ENCODE measurements at places on chromosomes 6 and 20.

GRCh38 chr6:156982168-156982567, 205.0 kb downstream of the ARID1B start:
- no peak for DNase-seq

DNA sequence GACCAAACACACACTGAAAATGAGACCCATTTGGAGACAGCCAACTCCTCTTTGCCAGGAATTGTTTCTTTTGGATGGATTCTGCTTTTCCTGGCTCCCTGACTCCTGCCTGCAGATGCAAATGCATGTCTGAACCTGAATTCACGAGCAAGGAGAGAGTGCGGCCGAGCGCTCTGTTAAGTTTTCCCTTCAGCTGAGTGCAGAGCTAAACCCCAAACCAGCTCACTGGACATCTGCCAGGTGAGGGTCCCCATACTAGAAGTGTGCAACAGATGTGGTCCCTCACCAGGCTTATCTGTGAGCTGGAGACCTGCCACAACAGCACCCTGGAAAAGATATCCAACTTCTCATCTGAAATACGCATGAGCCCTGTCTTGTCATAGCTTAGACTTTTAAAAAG, 59.0 kb downstream of the CD164 start:
- DNase-seq: no peak

DNA sequence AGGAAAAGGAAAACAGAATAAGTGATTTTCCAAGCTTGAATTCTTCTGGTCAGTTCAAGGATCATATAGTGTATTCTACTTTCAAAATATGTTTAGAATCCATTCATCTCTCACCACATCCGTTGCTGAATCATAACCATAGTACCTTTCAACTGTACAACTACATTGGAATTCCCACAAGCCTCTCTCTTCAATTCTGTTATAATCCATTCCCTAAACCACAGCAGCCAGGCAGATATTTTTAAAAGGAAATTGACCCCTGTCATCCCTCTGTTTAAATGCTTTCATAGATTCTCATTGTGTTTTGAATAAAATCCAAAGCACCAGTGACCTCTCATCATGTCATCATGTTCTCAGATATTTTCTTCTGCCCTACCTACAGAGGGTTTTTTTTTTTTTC, 412.7 kb downstream of the GRIK2 start:
- DNase-seq: peak; percentile 88

- peak; percentile 90 for DNase-seq
Measured at GRCh38 chr6:157535340-157536222, 154.6 kb downstream of the ZDHHC14 start.

DNA sequence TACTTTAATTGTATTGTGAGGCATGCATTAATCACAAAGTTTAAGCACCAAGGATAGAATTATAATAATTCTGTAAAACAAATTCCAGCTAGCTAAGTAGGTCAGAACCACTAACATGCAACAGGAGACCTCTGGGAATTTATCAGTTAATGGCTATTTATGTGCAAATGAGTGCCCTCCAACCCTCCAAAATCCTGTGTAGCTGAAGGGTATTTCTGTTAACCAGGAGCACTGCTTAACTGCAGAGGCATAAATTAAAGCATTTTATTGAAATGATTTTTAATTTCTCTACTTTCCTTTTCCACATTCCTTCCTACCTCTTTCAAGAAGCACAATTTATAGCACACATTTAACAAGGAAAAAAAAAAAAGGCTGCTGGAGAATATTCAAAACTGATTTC, 77.0 kb downstream of the MMS22L start:
- DNase-seq: no peak

DNA sequence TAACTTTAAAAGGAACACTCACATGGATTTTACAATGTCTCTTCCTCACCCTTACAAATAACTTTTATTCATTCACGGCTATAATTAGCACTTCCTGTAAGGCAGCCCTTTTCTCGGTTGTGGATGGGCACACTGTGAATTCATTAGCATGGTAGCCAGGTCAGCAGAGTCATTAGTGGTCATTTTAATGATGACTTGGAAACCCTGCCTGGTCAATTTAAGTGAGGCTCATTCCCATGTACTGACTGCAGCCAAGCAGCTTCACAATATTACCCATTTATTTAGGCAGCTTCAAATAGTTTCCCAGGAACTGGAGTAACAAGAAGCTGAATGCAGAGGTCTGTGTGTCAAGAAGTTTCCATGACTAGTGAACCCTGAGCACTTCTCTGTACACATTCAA, 248.8 kb downstream of the KHDC1L start:
- DNase-seq: peak; percentile 71

GRCh38 chr6:1463275-1463674, 73.9 kb downstream of the FOXF2 start:
- DNase-seq: no peak

GRCh38 chr20:2390951-2391675, 10.4 kb downstream of the TGM6 start:
- no peak for DNase-seq

DNA sequence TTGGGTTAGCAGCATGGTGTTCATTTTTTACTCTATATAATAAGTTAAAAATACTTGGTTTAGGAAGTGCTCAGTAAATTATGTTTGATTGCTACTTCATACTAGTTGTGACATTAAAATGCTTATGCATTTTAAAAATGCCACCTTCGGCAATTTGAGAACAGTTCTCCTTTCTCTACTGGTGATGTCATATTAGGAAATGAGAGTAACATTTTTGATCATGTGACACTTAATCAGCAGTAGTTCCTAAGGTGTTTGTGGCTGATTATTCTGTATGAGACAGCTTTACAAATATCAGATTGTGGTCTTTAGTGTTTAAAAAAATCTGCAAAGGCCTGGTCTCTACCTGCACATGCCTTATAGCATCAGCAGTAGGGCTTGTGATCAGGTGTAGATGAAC, 4.4 kb downstream of the GZF1 start:
- DNase-seq: peak; percentile 29

DNA sequence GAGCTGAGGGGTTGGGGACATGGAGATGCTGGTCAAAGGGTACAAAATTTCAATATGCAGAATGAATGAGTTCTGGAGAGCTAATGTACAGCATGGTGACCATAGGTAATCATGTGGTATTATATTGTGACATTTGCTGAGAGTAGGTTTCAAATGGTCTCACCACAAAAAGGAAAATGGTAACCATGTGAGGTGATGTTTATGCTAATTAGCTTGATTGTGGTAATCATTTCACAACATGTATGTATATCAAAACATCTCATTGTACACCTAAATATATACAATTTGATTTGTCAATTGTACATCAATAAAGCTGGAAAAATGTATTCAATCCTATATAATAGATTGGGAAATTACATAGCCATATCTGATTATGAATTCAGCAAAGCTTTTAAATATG, 29.5 kb upstream of the TMEM14A start:
- no peak for DNase-seq

DNA sequence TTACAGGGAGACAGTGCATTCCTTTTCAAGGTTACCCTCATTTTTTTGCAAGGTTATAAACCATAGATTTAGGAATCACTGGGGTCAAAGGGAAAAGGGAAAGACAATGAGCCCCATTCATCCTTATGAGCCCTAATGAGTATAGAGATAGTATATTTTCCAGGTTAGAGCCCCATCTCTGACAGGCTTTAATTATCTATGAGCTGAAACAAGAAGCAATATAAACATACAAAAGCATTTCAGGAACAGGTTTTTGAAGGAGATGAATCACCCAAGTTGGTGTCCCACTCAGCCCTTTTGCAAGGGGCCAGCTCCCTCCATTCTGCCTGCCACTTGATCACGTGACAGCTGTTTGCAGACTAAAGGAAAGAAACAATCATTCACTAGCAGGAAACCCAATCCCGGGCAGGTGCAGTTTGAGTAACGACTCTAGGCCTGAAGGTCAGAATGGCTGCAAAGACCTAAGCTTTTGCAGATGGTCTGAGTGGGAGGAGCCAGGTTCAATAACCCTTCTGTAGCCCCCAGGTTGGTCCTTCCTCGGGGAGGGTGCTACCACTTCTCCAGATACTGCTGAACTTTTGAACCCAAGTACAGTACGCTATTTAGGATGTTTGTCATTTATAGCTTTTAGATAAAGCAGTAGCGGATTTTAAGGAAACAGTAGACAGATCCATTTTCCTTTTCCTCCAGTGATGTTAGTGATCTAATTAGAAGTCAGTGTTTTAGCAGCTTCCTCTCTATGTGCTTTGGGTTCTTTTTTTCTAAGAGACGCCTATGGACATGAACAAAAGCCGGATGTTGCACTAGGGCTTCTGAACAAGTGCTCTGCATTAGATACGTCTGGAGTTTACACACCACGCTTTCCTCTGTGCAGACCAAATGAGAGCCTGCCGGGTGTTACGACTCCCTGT, 253.2 kb downstream of the SOX4 start:
- DNase-seq: no peak

DNA sequence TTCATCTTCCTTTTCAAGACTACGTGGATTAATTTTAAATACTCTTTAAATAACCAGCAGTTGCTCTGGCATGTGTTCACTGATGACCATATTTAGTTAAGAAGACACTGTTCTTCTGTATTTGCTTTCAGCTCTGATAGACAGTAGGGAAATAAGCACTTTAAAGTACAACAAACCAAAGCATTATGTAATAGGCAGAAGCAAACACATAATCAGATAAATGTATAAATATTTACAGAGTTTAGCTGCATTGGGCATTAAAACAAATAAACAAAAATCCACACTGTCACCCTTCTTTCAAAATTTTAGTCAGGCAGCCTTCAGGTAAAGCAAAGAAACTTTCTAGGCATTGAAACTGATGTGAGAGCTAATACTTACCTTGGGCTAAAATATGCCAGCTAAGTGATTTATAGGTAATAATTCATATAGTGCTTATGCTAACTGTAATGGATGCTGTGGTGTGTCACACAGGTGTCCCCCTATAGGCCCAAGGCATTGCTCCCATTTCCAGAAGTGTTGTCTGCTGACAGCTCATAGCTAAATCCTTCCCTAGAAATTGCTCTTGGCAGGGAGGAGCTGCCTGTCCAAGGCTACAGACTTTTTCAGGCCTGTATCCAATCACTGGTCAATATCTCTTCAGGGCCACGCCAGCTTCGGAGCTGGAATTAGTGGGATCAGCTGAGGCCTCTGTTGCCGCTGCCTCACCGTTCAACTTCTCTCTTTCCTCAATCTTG, 111.5 kb upstream of the CITED2 start:
- DNase-seq: no peak

- DNase-seq: no peak
Measured at GRCh38 chr6:45854149-45854742, 161.4 kb downstream of the CLIC5 start.

DNA sequence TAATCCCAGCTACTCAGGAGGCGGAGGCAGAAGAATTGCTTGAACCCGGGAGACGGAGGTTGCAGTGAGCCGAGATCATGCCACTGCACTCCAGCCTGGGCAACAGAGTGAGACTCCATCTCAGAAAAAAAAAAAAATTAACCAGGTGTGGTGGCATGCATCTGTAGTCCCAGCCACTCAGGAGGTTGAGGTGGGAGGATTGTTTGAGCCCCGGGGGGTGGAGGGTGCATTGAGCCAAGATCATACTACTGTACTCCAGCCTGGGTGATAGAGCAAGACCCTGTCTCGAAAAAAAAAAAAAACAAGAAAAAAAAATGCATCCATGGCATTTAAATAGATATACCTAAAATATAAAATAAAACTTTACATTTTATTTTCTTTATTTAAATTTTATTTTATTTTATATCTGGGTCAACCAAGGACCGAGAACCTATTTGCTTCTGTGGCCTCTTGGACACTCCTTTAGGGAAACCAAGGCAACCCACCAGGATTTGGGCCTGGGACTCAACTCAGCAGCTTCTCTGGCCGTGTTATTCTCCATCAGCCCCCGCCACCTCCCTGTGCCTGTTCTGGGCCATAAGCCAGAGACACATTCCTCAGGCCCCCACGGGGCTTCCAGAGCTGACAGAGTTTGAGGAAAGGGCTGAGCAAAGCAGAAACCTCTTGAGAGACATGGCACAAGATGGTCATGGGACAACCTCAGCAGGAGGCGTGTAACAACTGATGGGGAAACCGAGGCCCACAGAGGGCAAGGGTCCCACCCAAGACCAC, 6.2 kb downstream of the SNTA1 start:
- peak; percentile 68 for DNase-seq

DNA sequence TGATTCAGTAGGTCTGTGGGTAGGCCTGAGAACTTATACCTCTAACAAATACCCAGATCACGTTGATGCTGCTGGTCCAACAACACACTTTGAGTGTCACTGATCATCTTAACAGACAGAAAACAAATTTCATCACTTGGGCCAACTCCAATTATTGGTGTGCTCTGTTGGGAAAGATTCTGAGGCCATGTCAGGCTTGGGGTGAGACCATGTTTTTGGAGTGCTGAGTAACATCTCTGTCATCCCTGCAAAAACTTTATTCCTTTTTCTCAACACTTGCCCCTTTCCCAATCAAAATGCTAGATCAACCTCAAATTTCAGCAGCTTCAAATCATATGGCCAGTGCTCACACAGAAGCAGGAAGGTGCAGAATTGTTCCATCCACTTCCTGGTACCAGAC, 108.8 kb upstream of the TENT5A start:
- no peak for DNase-seq

DNA sequence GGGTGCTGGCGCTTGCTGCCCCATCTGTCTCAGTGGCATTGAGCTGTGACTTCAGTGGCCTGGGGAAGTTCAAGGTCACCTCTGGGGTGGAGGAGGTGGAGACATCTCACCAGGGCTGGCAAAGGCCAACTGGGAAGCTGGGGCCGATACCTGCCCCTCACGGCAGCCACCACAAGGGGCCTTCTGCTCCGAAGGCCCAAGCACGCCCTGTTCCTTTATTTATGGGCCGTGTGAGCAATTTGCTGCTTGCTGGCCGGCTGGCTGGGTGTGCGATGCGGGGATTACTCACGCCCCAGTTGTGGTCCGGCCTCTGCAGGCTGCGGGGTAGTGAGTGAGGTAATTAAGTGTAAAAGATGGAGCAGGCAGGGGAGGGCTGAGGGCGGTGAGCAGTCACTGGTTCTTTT, 13.2 kb upstream of the SCRT2 start:
- DNase-seq: peak; percentile 38

DNA sequence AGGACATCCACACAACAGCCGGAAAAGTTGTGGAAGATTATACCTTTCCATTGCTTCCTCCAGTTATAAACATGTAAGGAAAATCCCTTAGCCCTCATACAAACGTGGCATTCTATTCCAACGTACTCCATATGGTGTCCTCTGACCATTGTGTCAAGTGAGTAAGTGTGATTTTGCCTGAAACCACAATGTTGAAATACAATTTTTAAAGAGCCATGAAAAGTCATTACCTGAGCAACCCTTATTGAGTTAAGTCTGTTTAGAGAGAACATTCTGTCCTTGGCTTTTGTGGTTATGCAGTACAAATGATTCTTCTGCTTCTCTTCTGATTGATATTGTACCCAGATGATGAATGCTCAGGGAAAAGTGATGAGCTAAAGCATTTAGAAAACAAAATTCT, 530.1 kb downstream of the HAO1 start:
- no peak for DNase-seq

- no peak for DNase-seq
Measured at GRCh38 chr6:152329638-152330448, 307.3 kb downstream of the SYNE1 start.
